ENCODE measurements at places on chromosomes 4 and X. TPM values are rescaled to one million over a fixed set of nuclear protein-coding genes. Genes with fewer than 3 reads are reported as not detected.

DNA sequence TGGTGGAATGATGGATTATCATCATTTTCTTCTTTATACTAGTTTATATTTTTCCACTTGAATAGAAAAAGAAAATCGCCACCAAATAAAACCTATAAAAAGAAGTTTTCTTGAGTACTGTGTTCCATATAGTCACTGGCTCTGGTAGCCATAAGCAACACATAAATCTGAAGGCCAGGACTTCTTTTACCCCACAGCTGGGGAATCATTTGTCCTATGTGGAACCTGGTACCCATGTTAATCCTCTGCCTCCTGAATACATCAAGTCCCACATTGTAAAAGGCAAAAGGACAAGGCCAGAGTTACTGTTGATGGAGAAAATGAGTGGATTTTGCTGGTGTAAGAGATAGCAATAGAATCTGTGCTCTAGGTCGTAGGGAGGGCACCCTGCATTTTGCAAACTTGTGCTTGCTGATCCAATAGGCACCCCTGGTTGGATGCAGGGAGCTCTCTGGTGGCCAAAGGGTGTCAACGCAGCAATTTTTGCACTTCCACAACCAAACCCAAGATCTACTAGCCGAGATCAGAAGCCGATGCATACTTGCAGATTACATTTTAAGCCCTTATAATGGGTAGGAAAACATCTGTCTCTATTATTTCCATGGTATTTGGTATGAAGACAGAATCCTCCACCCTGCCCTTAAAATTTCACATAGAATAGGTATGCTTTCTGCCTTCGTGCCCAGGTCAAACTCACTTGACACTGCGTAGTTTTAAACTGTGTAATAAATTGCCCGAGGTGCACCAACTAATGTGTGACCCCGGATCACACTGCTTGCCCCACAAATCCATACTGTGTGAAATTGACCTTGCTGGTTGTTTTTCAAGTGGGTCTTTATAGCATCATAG is 146.2 kb upstream of the SCML1 start:
- no peaks in the 10 kb centered on the region for H3K36me3 ChIP-seq
- DNase-seq = no peak
- H3K27ac ChIP-seq = no peak overlapping the region
- H3K4me3 ChIP-seq = no peak overlapping the region
- no peaks in the 10 kb centered on the region for H3K27me3 ChIP-seq
- no peaks in the 10 kb centered on the region for H3K4me1 ChIP-seq

DNA sequence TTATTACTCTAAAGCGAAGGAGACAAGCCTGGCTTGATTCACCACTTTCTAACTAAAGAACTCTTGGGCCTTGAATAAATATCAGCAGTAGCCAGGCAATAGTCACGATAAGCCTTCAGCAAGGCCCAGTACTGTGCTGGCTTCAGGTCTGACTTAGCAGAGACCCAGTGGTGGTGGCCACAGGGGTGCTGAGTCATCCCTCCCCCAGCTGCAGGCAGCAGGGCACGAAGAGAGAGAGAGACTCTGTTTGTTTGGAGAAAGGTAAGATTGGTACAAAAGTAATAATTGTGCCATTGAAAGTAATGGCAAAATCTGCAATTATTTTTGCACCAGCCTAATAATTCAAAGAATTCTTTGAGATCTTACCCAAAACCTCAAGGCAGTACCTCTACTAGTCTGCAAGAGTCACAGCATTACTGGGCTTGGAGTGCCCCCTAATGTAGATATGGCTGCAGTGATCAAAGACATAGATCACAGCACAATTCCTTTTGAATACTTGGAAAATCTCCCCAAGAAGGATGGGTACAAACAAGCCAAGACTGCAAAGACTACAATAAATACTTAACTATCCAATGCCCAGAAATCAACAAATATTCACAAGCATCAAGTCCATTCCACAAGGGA is 159.5 kb upstream of the USP38 start:
- no peaks in the 10 kb centered on the region for H3K4me1 ChIP-seq
- no peak overlapping the region for H3K27ac ChIP-seq
- H3K36me3 ChIP-seq = no peaks in the 10 kb centered on the region
- H3K27me3 ChIP-seq = no peaks in the 10 kb centered on the region
- no peak for DNase-seq

DNA sequence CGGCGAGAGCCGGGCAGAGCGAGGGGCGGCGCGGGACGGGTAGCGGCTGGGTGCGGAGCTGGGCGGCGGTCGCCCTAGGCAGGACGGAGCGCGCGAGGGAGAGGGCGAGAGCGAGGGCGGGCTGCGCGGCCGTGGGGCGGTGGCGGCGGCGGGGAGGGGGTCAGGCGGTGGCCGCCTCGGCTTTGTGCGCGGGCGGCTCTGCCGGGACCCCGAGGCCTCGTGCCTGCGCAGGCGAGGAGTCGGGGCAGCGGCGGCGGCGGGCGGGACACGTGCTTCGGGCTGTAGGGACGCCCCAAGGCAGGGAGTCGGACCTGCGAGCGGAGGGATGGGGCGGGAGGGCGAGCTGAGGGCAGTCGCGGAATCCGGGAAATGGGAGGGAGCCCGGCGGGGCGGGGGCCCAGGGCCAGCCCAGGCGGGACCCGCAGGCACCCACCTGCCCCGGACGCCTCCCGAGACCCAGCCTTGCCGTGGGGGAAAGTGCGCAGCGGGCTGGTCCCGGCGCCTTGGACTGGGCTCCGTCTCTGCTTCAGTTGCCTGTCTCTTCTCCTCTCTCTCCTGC is 465 bp downstream of the BMPR1B start:
- H3K4me3 ChIP-seq = peak overlapping the region; percentile 73
- no peak for DNase-seq
- H3K36me3 ChIP-seq = no peaks in the 10 kb centered on the region
- H3K27ac ChIP-seq = peak overlapping the region; percentile 34
- peaks cover 25% of the 10 kb centered on the region for H3K27me3 ChIP-seq

DNA sequence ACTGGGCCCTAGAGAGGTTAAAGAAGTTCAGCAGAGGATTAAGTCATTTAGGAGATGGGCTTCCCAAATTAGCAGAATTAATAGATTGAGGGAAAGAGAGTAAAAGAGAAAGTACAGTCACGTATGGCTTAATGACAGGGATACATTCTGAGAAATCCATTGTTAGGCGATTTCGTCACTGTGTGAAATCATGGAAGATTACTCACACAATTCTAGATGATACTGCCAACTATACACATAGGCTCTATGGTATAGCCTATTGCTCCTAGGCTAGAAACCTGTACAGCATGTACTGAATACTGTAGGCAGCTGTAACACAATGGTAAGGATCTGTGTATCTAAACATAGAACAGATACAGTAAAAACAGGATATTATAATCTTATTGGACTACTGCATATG is 180.6 kb downstream of the RNF150 start:
- no peaks in the 10 kb centered on the region for H3K27me3 ChIP-seq
- H3K4me1 ChIP-seq = no peaks in the 10 kb centered on the region
- H3K4me3 ChIP-seq = no peak overlapping the region
- DNase-seq = no peak
- H3K36me3 ChIP-seq = no peaks in the 10 kb centered on the region
- H3K27ac ChIP-seq = no peak overlapping the region

DNA sequence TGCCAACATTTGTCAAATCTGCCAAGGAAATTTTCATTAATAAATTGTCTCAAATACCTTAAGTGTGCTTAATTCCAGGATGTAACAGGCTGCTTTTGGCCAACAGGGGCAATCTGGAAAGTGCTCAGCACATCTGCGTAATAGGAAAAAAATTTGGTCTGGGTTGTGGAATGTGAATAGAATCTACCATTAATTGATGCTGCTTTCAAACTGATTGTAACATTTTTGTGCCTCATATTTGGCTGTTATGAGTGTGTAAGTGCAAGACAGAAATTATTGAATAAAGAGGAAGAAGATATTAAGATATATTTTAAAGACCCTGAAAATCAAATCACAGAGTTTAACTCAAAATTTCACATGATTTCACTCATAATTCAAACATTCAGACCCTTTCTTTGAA is 41.1 kb downstream of the REELD1 start:
- DNase-seq = no peak
- H3K27ac ChIP-seq = no peak overlapping the region
- H3K4me1 ChIP-seq = no peaks in the 10 kb centered on the region
- no peaks in the 10 kb centered on the region for H3K27me3 ChIP-seq
- no peaks in the 10 kb centered on the region for H3K36me3 ChIP-seq

ANKRD50 gene
- 30.4 TPM for total RNA-seq

DNA sequence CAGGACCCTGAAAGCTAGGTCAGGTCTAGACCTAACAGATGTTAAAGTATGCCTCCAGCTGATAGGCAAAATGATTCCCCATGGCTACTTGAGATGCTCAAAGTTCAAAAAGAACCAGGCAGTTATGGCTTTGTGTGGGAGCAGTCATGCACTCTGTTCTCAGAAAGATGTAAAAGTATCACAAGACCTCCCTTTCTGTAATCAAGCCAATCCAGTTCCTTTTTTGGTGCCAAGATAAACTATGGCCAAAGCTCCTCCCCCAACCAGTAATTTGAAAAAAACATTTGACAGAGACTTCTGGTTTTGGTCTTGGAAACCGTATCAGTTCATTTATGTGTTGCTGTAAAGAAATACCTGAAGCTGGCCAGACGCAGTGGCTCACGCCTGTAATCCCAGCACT is 340.9 kb downstream of the CHIC1 start:
- DNase-seq = no peak
- H3K36me3 ChIP-seq = no peaks in the 10 kb centered on the region
- no peaks in the 10 kb centered on the region for H3K4me1 ChIP-seq
- H3K27ac ChIP-seq = no peak overlapping the region
- H3K4me3 ChIP-seq = no peak overlapping the region

- H3K36me3 ChIP-seq = no peaks in the 10 kb centered on the region
- no peaks in the 10 kb centered on the region for H3K4me1 ChIP-seq
These were observed 19.3 kb downstream of the JAKMIP1 start for GRCh38 chr4:6180841-6181631.

DNA sequence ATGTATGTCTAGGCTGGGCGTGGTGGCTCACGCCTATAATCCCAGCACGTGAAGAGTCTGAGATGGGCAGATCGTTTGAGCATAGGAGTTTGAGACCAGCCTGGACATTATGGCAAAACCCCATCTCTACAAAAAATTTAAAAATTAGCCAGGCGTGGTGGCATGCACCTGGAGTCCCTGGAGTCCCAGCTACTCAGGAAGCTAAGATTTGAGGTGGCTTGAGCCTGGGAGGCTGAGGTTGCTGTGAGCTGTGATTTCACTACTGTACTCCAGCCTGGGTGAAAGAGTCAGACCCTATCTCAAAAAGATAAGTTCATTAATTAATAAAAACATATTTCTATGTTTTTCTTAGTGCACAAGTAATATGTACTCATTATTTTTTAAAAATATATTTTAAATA is 238.1 kb downstream of the ARHGAP24 start:
- H3K36me3 ChIP-seq = no peaks in the 10 kb centered on the region
- H3K4me3 ChIP-seq = no peak overlapping the region
- peaks cover 7% of the 10 kb centered on the region for H3K4me1 ChIP-seq
- no peak overlapping the region for H3K27ac ChIP-seq
- no peaks in the 10 kb centered on the region for H3K27me3 ChIP-seq

GYG2 gene
- total RNA-seq = 9.6 TPM

DNA sequence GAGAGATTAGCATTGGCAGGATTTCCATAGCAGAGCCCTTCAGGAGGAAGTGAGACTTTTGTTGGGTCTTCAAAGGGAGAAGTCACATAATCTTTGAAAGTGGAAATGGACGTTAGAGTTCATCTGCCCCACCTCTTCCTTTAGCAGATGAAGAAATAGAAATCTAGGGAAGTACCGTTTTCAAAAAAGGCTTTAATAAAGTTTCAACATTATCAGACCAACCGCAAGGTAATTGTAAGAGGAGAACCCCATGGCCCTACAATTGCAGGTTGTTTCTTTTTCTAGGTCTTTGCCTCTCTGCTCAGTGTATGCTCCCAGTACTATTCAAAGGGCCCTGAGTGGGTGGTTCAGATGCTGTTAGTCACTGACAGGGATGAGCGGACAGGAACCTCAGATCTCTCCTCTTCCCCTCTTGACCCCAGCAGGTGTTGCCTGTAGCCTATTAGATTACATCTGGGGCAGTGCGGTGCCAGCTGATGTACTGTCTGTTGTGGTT is 48.6 kb upstream of the AP1S2 start:
- no peaks in the 10 kb centered on the region for H3K4me1 ChIP-seq
